Fibroblast of skin of abdomen (primary cell): ENCODE measurements at places on chromosomes 5 and 9.

- DNase-seq = peak; percentile 64
These were observed 74.2 kb downstream of the C9orf152 start for GRCh38 chr9:110133608-110134210.

DNA sequence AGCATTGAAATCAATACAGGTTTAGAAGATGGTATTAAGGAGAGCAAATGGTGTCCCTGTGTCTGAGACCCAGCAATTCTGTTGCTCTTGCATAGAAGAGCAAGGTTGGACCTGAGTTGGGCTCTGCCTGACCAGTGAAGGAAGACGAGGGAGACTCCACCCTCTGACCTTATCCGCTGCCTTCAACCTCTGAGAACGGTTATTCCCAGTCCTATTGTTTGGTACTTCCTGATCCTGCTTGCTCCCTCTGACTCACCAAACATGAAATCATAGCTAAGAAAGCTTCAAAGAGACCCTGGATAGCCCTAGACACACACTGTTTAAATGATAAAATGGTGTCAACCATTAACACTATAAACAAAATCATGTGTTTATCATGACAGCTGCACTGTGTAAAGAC lies 218.5 kb downstream of the PLK2 start:
- no peak for DNase-seq

GRCh38 chr9:110112792-110113191 lies 95.2 kb downstream of the C9orf152 start:
- no peak for DNase-seq

GRCh38 chr5:143812085-143812705 lies at the start of gene HMHB1:
Gene HMHB1, plus strand, starts transcription at chr5:143812161.
- no peak for DNase-seq

GRCh38 chr5:115623658-115624057 lies 2.2 kb downstream of the TMED7 start:
- DNase-seq = no peak

GRCh38 chr9:111352545-111352944 lies 22.5 kb upstream of the OR2K2 start:
- DNase-seq = no peak

DNA sequence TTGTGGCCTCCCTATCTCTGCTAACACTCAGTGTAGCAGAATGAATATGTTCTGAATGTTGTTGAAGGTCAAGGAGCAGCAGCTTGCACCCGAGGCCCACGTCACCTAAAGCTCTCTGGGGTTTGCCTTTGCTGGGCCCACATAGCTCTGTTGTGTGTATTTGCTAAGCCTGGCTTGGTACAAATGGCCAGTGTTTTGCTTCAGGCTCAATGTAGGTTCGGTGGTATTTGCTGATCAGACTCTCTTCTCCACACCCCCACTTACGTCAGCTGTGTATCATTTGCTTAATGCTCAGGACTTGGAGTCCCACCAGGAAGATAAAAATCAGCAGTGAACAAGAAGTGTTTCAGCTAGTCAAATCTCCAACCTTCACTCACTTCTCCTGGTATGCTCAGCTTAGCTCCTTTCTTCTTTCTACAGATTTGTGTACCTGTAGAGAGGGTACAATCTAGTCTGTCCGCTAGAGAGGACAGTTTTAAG lies 4.8 kb upstream of the RFESD start:
- DNase-seq = no peak

DNA sequence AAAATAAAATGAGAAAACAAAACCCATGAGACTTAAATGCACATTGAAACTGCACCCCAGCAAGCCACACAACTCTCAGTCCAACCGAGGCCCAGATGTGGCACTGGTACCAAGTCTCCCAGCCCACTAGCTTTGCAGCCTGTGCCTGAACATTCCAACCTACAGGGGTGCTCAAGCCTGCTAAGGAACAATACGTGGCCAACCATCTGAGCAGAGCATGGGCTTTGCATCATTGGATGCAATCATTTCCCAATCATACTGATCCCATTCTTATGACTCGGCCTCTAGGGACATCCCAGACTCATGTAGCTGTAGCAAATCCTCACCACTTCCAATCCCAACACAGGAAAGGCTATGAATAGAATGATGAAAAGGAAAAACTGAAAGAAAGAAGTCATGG lies 297.2 kb downstream of the SPOCK1 start:
- DNase-seq = peak; percentile 84

GRCh38 chr9:38687389-38687842 lies 32.5 kb downstream of the FAM240B start:
- no peak for DNase-seq

DNA sequence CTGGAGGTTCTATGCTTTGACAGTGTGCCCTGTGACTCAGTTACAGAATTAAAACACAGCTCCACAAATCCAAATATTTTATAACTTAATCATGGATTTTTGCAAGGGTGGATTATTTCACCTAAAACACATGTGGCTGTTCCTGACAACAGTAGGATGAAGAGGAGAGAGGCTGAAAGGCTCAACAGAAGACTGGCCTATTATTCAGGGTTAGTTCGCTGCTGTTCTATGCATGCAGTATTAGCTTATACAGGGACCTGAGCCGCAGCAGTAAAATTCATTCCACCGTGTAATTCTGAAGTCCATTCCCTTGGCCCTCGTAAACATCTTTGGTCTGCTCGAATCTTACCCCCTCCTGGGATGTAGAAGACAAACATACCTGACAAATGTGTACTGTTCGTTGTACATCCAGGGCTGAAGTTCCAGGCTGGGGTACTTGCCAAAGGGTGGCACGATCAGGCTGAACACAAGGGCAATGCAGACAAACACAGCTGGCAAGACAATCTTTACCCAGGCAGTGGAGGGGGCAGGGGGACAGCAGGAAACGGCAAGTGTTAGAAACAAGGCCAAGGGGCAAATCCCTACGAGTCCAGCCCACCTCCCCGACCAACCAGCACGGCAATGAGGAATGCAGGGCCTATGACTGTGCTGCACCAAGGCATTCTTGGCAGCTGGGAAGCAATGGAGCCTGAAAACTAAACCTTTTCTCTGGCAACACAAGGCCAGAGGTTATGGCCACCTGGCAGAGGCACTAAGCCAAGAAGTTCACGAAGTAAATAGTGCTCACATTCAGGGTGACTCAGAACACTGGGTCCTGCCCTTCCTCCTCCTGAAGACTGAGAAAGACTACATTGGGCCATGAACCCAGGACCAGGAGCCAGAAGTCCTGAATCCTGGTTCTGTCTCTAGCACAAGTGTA lies 46.8 kb downstream of the NIPSNAP3B start:
- DNase-seq = peak; percentile 22

DNA sequence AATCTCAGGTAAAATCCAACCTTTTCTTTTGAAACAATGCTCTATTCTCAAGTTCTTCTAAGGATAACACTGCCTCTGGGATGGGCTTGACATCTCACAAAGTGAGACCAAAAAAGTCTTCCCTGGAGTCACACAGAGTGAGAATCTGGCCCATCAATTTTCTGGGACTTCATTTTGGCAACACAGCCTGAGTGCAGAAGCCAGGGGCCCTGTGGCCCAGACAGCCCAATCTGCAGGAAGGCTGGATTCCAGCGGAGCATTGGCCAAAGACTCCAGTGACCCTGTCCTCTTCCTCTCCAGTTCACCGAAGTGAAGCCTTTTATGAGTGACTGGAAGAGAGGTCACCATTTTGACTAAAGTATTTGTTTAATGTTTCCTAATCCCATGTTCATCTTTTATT lies 105.1 kb downstream of the PLK2 start:
- no peak for DNase-seq

- peak; percentile 22 for DNase-seq
These were observed 36.4 kb upstream of the ADAMTSL1 start for GRCh38 chr9:18437315-18438201.

DNA sequence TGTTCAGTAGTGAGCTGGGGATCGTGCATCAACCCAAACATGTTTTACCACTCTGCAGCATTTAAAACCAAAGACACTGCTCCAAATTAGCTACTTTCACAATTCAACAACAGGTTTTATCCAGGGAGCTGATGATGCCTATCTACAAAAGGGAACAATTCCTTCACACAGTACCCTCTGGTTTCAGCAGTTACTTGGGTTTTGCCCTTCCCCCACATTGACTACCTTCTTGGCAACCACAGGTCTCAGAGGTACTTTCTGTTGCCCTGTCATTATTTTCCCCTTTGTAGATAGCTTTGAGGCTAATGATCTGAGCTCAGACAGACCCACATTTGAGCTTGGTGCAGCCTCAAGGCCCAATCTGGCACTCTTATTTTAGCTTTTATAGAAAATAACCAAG lies 96.1 kb downstream of the WDR41 start:
- DNase-seq = no peak
